Omental fat pad (tissue), 4 donors: ENCODE measurements at places on chromosomes 5 and 9. TPM values are rescaled to one million over a fixed set of nuclear protein-coding genes. Genes with fewer than 3 reads are reported as not detected.

The ZDHHC11 gene
- total RNA-seq, result 5.8 TPM

The EFCAB9 gene
- not detected for total RNA-seq

- no peak for DNase-seq
Measured at GRCh38 chr9:93955981-93956784, 1.0 kb upstream of the BARX1 start.

GRCh38 chr9:131697097-131697496 lies 42.8 kb downstream of the RAPGEF1 start:
- DNase-seq, result no peak

- DNase-seq, result no peak
Measured at GRCh38 chr9:95506428-95506677, 10.4 kb downstream of the PTCH1 start.
